Esophagus squamous epithelium (tissue), 5 donors: ENCODE measurements at places on chromosomes 16 and 17.

DNA sequence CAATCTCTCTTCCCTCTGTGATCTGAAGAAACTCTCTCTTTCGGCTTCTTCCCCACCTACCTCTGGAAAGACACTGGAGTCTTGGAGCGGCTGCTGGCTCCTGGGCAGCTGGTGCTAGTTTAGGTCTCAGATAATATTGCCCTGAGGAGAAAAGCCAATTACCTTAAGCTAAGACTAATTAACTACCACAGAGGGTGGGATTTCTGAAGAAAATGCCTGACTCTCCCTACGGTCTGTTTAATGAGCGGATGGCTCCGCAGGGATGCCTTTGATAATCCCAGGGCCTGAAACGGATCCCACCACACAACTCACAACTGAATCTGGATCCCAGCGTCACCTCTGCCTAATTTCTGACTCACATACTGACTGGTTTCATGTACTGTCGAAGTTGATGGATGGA lies 127.0 kb upstream of the NLRP1 start:
- DNase-seq = no peak

DNA sequence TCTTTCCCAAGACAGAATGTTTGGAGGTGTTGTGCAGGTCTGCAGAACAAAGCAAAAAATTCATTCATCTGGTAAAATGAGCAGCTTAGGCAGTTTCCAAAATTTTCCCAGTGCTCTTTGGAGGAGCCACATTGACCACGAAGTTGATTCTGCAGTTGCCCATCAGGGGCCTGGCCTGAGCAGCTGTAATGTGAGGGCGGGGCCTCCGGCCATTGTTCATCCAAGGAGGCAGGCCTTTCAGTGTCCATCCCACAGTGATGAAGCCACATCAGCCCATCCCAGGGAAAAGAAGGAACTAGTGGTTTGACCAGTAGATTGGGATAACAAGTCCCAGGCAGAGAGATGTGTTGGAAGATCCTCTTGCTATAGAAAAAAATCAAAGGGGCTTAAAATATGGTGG lies 10.1 kb downstream of the UBFD1 start:
- no peak for DNase-seq

GRCh38 chr17:82449883-82450356 lies 632 bp downstream of the CYBC1 start:
- DNase-seq = no peak

GRCh38 chr17:73610331-73610911 lies 33.8 kb downstream of the SDK2 start:
- no peak for DNase-seq

GRCh38 chr17:54900457-54901229 lies at the start of gene TOM1L1:
Gene TOM1L1, plus strand, starts transcription at chr17:54900852. Its CDS starts 14 bp downstream, at chr17:54900866.
- no peak for DNase-seq

DNA sequence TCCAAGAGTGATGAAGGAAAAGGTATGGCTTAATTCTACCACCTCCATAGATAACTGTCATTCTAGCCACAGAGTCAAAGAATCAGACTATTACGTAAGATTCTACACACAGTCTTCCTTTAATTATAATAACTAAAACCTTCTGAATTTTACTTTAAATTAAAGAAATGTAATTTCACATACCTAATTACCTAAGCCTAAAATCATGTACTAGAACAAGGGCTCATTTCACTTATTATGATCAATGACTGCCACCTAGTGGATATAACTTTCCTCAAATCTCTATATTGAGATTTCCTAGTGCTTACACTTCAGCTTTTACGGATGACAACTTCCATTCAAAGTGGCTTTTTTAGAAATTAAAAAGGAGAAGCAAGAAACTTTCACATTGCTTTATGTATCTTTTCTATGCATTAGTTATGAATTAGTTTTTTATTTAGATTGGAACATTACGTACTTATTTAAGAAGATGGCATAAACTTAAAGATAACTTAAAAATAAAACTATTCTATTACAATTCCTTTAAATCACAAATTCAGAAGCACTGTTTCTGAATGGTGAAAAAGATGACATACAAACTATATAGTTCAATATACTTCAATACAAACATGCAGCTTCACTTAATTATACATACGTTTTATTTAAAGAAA lies 18.2 kb upstream of the ABCA10 start:
- no peak for DNase-seq

- DNase-seq = no peak
Observed at GRCh38 chr16:62678796-62679195, 642.6 kb upstream of the CDH8 start.

GRCh38 chr16:31897283-31897682 lies 23.7 kb downstream of the ZNF267 start:
- no peak for DNase-seq

DNA sequence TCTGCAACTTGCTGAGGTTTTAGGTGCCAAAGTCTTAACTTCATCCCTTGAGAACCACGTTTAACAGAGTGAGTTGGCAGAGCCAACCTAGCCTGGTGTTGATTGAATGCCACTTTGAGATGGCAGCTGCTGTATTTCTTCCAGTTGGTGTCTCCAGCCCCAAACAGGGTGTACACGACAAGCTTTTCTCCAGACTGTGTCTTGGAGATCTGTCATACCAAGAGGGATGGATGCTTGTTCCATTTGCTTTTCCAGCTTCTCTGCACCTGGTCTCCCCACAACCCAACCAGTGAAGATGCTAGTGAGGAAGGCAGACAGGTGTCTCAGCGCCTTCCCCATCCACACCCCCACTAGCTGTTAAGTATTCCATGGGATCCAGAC lies 141.1 kb upstream of the HS3ST2 start:
- DNase-seq = no peak

DNA sequence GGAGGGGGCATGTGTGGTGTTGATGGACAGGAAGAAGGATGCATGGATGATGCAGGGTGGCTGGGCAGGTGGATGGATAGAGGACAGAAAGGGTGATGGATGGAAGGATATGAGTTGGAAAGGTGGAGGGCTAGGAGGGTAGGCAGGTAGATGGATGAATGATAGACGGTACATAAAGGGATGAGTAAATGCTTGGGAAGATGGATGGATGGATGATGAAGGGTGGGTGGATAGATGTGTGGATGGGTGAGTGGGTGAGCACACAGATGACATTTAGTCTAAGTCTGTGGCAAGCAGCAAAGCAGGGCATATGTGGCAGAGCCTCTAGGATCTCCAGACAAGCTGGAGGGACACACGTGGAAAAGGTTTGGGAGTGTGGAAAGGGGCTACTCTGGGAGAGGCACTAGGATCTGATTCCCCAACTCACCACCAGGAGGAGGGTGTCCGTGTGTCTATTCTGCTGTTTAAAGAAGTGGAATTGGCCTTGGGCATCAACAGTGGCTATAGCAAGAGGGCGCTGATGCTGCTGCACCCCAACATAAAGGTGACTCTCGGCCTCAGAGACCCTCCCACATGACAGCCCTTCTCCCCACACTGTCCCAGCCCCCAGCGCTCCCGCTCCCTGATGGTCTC lies 8.2 kb downstream of the PLD2 start:
- no peak for DNase-seq

GRCh38 chr16:27499659-27500055 lies 50.1 kb downstream of the GTF3C1 start:
- no peak for DNase-seq

- no peak for DNase-seq
Observed at GRCh38 chr17:73519011-73519410, 125.2 kb downstream of the SDK2 start.

DNA sequence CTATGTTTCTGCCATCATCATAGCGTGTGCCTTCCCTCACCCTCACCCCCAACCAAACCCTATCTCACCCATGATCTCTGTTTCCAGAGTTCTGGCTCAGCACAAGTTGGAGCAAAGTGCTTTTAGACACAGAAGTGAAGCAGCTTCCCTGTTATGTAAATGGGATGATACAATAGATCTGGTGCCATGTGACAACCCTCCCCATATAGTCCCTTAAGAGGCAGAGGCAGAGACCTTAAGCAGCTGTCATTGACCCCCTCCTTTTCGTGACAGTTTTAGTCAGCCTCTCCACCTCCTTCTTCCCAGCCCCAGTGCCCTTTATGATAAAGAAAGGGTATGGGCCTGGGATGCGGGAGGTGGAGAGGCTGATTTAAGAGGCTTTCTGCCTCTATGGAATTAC lies 40.3 kb upstream of the MED13 start:
- no peak for DNase-seq

- DNase-seq = no peak
Observed at GRCh38 chr17:28151001-28151400, 108.5 kb downstream of the NLK start.

- DNase-seq = no peak
Observed at GRCh38 chr17:1414001-1414574, 14.1 kb upstream of the YWHAE start.

DNA sequence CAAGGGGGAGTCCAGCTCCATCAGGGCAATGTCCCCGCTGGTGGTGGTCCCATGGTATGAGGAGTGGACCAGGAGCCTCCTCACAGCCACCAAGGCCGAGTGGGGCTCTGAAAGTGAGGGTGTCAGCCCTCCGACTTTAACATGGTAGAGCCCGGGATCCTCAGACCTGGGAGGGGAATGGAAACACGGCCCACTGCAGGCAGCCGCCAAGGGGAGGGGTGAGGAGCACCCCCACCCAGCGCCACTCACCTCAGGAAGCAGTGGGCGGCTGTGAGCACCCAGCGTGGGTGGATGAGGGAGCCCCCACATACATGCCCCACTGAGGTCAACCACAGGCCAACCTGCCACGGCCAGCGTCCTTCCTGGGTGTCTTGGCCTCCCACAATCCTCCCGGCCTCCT lies 10.8 kb downstream of the ZG16B start:
- DNase-seq = no peak

DNA sequence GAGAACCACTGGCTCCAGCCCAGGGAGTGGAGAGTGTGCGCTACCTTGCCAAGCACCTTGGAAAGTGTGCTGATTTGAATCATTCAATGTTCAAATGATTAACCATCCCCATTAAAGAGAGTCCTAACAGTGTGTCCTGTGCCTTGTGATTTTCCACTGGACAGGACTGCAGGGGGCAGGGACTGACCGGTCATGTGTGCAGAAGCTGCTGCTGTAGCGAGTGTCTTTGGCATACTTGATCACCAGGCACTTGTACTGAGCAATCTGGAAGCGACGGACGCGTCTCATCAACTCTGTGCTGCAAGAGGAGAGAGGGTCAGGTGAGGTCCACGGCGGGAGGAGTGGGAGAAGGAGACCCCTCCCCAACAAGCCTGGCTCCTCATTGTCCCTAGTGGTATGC lies 2.0 kb downstream of the TK1 start:
- DNase-seq = no peak

- DNase-seq = no peak
Observed at GRCh38 chr17:73696251-73696650, 52.0 kb upstream of the SDK2 start.

DNA sequence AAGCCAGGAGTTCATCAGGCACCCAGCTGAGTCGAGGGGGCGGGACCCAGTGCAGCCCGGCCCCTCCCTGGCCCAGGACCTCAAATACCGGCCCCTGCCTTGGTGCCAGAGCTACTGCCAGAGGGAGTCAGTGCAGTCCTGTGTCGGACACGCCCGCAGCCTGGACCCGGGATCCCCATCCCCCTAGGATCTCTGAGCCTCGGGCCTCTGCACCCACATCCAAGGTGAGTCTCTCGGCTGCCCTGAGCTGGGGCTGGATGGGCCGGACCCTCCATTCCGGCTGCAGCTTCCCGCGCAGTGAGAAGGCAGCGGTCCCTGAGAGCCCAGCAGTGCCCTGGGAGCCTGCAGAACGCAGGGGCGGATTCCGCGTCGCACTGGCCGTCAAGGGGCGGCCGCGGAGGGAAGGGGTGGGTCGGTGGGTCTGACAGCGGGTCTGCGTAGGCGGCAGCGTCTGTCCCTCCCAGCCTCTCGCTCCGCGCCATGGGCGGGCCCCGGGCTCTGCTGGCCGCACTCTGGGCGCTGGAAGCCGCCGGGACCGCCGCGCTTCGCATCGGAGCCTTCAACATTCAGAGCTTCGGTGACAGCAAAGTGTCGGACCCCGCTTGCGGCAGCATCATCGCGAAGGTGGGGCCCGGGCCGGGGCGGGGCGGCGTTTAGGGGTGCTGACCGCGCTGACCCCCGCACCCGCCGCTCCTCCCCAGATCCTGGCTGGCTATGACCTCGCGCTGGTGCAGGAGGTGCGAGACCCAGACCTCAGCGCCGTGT lies at the start of gene DNASE1L2:
Gene DNASE1L2 (plus strand): TSS at position 108 of the 765 bp plus-strand sequence. CDS start 373 bp downstream, at position 481.
- no peak for DNase-seq

- no peak for DNase-seq
Observed at GRCh38 chr17:15957206-15957605, 12.3 kb downstream of the ADORA2B start.

DNA sequence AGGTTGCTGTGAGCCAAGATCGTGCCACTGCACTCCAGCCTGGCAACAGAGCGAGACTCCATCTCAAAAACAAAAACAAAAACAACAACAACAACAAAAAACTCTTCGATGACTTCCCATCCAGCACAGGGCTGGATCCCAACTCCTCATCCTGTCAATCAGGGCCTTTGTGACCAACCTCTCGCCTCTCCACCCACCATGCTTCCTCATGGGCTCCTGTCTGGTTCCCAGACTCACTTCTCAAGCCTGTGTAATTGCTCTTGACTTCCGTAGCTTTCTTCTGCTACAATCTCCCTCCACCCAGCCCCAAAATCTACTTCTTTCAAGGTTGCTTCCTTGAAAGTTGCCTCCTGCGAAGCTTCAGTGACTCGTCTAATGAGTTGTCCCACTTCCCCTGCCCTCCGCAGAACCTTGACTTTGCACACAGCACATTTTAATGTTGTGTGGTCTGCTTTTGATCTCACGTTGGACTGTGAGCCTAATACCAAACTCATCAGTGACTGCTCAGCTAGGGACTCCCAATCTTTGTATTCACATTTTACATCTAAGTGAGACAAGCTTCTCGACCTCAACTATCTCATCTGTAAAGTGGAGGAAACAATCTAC lies 936 bp upstream of the RASL10B start:
- no peak for DNase-seq

- DNase-seq = no peak
Observed at GRCh38 chr17:47999582-47999981, 28.7 kb downstream of the CDK5RAP3 start.

DNA sequence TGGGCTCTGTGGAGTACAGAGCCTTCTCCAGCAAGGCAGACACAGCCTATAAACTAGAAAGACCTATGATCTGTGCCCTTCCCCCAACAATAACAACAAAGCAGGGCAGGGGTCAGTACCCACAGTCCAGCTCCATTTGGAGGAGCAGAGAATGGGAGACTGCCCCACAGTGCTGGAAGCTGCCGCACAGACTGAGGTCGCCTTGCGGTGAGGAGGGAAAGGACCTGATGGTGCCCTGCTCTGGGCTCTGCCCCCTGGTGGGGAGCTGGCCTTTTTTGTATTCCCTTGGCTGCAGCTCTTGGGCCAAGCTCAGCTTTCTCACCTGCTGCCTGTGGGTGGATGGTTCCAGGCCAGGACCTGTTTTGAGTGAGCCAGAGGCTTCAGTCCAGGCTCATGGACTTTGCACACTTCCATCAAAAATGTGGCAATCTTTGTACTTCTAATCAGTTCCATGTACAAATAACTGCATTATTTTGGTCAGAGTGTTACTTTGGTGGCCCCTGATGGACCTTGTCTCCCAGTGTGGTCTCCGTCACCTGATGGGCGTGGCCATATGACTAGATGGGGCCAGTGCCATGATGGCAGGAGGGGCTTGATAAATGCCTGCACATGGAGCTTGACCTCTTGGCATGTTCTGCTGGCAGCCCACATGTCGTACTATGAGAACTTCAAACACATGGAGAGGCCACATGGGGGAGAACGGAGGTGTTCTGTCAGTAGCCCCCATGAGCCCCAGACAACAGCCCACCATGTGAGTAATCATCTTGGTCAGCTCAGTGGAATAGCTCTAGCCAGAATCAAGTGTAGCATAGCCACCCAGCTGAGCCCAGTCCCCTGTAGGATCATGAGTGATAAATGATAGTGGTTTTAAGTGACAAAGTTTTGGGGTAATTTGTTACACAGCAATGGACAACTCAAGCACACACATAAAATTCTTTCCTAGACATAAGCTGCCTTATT lies 24.2 kb downstream of the B9D1 start:
- no peak for DNase-seq
